Natural killer cell treated with Interleukin-12 subunit alpha and Interleukin-12 subunit beta and Interleukin-15 and Interleukin-18, amount 100 ng/mL, for 72 hours (primary cell): ENCODE measurements at places on chromosomes 5 and 9. TPM values are rescaled to one million over a fixed set of nuclear protein-coding genes. Genes with fewer than 3 reads are reported as not detected.

RNF208 gene
- total RNA-seq: 1.9 TPM

PCDHA11 gene
- not detected for total RNA-seq

PHF24 gene
- total RNA-seq: not detected

FYB1 gene
- total RNA-seq: 71.9 TPM

FRMPD1 gene
- not detected for total RNA-seq

PALM2AKAP2 gene
- not detected for total RNA-seq

BTNL3 gene
- total RNA-seq: not detected

SPATA9 gene
- 1.9 TPM for total RNA-seq

AKNA gene
- 469 TPM for total RNA-seq

PCDHGA11 gene
- 0.55 TPM for total RNA-seq

FAXDC2 gene
- not detected for total RNA-seq

KIAA0825 gene
- total RNA-seq: 6.2 TPM

SLC45A2 gene
- total RNA-seq: 0.56 TPM

WNK2 gene
- total RNA-seq: not detected

IFNA17 gene
- total RNA-seq: not detected

DMRT2 gene
- total RNA-seq: not detected

ARHGEF39 gene
- 14.2 TPM for total RNA-seq

GCNT1 gene
- total RNA-seq: 8.4 TPM

PRLR gene
- total RNA-seq: not detected

DRD1 gene
- not detected for total RNA-seq

TSSK1B gene
- total RNA-seq: not detected

PCDHB15 gene
- not detected for total RNA-seq

ANKRD34B gene
- not detected for total RNA-seq

PCDHB10 gene
- total RNA-seq: not detected

LHFPL2 gene
- 0.45 TPM for total RNA-seq

SCGB3A1 gene
- not detected for total RNA-seq

S100Z gene
- not detected for total RNA-seq

TAS2R1 gene
- total RNA-seq: not detected

FOXD4 gene
- 0.22 TPM for total RNA-seq

LRRC26 gene
- total RNA-seq: not detected

FRMD3 gene
- 0.59 TPM for total RNA-seq

JAKMIP2 gene
- 6.8 TPM for total RNA-seq

DBH gene
- total RNA-seq: not detected

ANKRD31 gene
- total RNA-seq: 0.22 TPM
